ENCODE measurements at places on chromosomes 1 and 21. TPM values are rescaled to one million over a fixed set of nuclear protein-coding genes. Genes with fewer than 3 reads are reported as not detected.

GRCh38 chr1:156949127-156949526 is 28.7 kb downstream of the LRRC71 start:
- H3K27me3 ChIP-seq = no peaks in the 10 kb centered on the region
- no peaks in the 10 kb centered on the region for H3K4me1 ChIP-seq
- H3K4me3 ChIP-seq = no peak overlapping the region
- no peak overlapping the region for H3K27ac ChIP-seq
- peaks cover 59% of the 10 kb centered on the region for H3K36me3 ChIP-seq

Gene TNFRSF9
- total RNA-seq = 0.07 TPM

DNA sequence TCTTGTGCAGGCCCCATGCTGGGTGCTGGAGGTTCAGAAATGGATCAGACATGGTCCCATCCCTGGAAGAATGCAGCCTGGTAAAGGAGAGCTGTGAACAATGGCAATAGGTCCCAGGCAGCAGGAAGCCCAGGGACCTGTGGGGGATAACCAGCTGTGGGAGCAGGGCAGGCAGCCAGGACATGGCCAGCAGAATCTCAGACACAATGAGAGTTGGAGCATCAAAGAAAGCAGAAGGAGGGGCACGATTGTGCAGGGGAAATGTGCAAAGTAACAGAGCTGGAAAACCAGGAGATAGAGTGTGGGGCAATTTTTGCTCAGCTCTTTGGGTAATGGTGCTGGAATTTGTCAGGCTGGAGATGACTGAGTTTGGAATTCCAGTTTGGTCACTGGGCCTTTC is 44.3 kb downstream of the C8B start:
- no peak for DNase-seq
- H3K4me3 ChIP-seq = no peak overlapping the region

- peak within 1 kb of the TSS; percentile 67 for H3K4me3 ChIP-seq
- H3K27ac ChIP-seq = peak within 1 kb of the TSS; percentile 15
- peaks cover 20% of the 10 kb centered on the region for H3K4me1 ChIP-seq
- DNase-seq = no peak
Measured at GRCh38 chr1:109113590-109114341, at the start of gene ELAPOR1. TSS of gene ELAPOR1 (plus strand) at chr1:109114115. CDS start at chr1:109114184, 69 bp downstream.

- no peaks in the 10 kb centered on the region for H3K36me3 ChIP-seq
- DNase-seq = no peak
- H3K4me1 ChIP-seq = peaks cover 10% of the 10 kb centered on the region
- H3K27ac ChIP-seq = no peak overlapping the region
Measured at GRCh38 chr1:94832446-94832845, 12.3 kb downstream of the SLC44A3 start.

GRCh38 chr1:207918581-207918980 is 7.7 kb upstream of the CD34 start:
- H3K4me3 ChIP-seq = no peak overlapping the region
- no peak for DNase-seq
- H3K27ac ChIP-seq = no peak overlapping the region
- no peaks in the 10 kb centered on the region for H3K36me3 ChIP-seq
- H3K27me3 ChIP-seq = peaks cover 8% of the 10 kb centered on the region
